Astrocyte (in vitro differentiated cells and primary cell): ENCODE measurements at places on chromosomes 1 and 21.
A peak's percentile ranks its signal among the peaks of the same experiment; 100 is the strongest.

DNA sequence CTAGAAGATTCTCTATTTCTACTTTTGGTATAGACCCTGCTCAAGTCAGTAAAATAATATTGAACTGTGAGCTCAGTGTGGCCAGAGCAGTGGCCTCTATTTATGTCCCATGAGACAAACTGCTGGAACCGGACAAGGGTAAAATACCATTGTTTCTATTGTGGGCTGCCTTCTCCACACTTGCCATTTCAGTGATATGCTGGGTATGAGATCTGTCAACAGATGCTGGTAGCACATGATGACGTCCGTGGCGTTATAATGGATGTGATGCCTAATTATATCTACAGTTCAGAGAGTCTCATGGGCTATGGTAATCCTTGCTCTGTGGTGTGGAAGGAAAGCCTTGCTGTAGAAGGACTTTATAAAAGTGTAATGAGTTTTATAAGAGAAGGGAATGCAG, 2.4 kb downstream of the ACTN2 start:
- no peak for DNase-seq

DNA sequence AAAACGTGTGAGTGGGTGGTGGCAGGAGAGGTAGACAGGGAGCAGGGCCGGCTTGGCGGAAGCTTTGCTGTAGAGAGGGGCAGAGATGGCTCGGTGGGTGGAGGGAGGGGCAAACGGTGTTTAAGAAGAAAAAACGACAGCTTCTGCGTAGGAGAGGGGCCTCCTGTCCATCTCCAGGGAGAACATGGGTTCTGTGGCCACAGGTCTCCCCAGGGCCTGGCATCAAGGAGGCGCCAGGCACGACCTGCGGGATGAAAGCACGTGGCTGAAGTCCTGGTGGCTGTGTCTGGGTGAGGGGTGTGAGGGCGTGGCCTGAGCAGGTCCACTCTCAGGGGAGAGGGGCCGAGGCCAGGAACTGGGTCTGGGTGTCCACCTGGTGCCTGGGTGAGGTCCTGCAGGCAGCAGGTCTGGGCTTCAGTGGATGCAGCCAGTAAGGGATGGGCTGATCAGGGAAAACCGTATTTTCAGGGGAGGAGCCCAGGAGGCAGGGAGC, 940 bp upstream of the PRKCZ start:
- no peak for DNase-seq

DNA sequence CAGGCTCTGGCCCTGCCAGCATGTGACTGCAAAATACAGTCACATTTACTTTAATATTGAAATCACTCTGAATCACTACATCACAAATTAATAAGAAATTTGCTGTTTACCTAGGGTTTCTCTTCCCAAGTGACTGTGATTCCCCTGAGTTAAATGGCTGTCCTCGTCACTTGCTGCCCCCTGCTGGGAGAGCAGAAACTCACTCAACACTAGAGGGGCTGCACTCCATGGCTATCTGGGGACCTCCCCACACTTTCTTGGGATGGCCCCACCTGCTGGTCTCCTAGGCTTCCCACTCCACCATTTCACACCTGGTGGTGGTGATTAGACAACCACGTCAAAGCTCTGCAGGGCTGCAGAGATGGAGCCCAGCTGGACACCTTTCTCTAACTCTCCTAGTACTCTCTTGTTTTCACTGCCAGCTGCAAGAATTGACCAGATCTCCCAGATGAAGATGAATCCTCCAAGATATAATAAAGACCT, 63.4 kb downstream of the CD2 start:
- no peak for DNase-seq

GRCh38 chr1:26225033-26225831, 8.8 kb upstream of the CEP85 start:
- DNase-seq, result peak; percentile 11

DNA sequence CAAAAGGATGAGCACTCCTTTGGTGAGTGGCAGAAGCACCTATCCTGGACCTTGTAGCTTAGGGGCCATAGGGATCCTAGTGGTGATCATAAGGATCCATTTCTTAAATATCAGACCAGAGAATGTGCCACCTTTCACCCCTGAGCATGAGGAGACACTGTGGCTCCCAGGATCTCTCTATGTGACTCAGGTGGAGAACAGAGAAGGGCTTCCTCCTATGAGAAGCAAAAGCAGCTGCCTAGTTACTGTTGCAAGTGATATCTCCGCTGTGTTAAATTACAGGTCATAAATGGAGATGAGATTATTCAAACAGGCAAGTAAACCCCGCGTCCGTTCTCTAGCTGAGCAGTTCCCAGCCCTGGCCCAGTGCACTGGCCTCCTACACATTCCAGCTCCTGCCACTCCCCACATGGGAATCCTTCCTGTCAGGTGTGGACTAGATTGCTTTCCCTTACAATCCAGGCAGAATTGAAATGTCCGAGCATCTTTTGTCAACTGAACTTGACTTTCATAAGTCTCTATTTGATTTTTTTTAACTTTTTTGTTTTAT, 26.3 kb downstream of the CLEC20A start:
- no peak for DNase-seq

GRCh38 chr1:186307445-186307844, 67.6 kb downstream of the TPR start:
- DNase-seq, result no peak

DNA sequence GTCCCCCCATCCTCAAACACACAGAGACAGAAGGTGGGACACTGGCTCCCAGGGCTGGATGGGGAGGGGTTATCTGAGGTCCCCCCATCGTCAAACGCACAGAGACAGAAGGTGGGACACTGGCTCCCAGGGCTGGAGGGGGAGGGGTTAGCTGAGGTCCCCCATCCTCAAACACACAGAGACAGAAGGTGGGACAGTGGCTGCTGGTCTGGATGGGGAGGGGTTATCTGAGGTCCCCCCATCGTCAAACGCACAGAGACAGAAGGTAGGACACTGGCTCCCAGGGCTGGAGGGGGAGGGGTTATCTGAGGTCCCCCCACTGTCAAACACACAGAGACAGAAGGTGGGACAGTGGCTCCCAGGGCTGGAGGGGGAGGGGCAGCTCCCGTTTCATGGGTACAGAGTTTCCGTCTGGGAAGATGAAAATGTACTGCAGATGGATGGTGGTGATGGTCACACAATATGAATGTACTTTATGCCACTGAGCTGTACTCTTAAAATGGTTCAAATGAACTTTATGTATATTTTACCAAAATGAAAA, 69.2 kb downstream of the SCCPDH start:
- no peak for DNase-seq
